NCI-H1092 treated with DMSO at 0.1 percent for 48 hours (cell line): ENCODE measurements at places on chromosomes 5 and 9.

DNA sequence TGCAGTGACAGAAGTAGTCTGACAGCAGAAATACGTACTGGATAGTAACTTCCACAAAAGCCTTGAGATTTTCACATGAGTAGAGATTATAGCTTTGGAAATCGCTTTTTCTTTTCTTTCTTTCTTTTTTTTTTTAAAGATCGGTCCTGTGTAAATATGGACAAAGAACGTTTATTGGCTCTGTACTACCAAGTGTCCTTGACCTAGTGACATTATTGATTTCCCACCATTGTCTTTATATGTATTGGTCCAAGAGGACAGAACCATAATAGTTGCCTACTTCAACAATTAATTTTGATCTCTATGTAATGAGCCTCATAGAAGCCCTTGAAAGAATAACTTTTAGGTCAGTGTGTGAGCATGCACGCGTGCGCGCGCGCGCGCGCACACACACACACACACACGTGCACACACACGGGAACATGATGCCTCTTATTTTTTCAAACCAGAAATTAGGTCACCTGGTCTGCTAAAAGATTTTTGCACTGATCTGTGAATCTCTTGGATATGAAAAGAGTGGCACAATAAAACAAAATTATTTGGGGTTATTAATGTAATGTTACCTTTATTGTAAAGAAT is 516.8 kb downstream of the PSAT1 start:
- no peak for DNase-seq

GRCh38 chr5:124061663-124062062 is 549.7 kb downstream of the CSNK1G3 start:
- DNase-seq, result peak; percentile 97

GRCh38 chr9:135297456-135298075 is 182.0 kb upstream of the PPP1R26 start:
- DNase-seq, result no peak

GRCh38 chr5:68884883-68885282 is 208.9 kb upstream of the SLC30A5 start:
- no peak for DNase-seq

GRCh38 chr5:168104350-168104749 is 187.1 kb upstream of the WWC1 start:
- no peak for DNase-seq

- DNase-seq, result peak; percentile 81
These were observed 330.4 kb upstream of the KLF4 start for GRCh38 chr9:107819772-107820565.

DNA sequence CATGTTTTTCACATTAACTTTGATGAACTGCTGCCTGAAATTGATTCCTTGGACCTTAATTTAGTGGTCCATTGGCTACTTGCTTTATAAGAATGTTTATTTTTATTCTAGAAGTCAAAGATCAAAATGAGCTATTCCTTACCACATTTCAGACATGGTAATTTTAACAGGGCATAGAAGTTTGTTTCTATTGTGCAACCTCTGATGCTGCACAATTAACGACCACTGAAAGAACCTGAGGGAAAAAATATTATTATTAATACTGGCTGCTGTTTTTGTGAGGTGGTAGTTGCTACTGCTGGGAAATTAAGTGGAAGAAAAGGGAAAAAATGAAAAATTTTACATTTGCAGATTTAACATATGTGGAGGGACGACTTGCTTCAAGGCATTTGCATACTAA is 37.9 kb upstream of the RAB3C start:
- no peak for DNase-seq

- DNase-seq, result no peak
These were observed 227.0 kb downstream of the ENC1 start for GRCh38 chr5:74413403-74414048.

DNA sequence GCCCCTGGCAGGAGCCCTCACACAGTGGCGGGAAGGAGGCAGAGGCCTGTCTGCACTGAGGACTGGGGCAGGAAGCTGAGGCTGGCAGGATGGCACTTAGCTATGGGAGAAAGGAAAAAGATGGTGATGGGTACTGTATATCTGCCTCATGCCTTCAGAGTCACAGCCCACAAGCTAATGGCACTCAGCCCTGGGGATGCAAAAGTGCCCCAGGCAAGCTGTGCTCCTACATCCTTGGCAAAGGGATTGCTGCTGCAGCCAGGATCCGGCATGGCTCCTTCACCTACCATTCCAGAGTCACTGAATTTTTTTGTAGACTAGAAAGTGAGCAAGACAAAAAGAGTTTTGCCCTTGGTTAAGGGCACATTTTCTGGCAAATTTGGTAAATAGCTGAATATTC is 8.7 kb downstream of the ACSL6 start:
- DNase-seq, result no peak

GRCh38 chr5:51201024-51201423 is 182.2 kb upstream of the ISL1 start:
- no peak for DNase-seq

DNA sequence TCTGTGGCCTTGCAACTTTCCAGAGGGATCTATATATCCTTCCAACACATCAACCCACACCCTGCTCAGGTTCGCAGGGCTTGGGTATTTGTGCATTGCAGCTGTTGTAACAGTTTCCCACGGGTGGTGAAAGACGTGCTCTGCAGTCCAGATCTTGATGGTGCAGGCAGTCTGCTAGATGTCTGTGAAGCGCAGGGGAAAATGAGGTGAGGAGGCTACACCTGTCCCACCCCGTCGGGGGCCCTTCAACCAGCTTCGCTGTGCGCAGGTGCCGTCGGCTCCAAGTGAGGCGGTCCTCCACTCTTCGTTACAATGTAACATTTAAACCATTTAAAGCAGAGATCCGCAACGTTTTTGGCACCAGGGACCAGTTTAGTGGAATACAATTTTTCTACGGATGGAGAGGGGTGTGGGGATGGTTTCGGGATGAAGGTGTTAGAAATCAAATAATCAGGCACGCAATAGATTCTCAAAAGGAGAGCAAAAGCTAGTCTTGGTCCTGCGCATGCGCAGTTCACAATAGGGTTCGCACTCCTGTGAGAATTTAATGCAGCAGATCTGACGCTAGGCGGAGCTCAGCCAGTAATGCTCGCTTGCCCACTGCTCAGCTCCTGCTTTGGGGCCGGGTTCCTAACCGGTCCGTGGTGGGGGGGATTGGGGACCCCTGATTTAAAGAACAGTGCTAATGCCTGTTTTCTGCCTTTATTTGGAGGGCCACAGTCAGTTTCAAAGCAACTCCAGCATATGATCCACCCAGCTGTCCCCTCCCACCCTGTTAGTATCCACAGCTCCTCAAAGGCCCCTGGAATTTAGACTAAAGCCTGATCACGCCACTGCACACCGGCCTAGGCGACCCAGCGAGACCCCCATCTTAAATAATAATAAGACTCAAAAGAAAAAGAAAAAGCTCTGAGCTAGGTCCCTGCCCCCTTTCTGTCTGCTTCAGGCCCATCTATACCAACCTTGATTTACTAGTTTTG is 97.1 kb upstream of the SELENOP start:
- peak; percentile 92 for DNase-seq

DNA sequence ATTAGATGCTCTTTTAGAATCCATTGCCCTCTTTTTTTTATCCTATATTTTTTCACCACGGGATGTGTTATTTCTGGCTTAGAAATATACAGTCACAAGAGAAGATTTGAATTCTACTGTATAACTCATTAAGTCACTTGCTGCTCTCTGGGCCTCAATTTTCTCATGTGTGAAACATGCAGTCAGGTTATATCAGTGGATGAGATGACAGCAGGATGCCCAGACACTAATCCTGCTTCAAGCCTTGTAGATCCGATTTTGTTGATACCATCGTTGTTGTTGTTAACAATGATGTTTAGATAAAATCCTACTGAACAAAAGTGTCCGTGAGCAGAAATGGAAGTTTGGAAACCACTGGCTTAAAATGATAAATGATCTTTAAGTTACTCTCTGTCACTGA is 421.9 kb upstream of the DMAC1 start:
- no peak for DNase-seq

GRCh38 chr5:169265888-169266287 is 35.1 kb downstream of the SLIT3 start:
- DNase-seq, result no peak

- no peak for DNase-seq
These were observed 28.0 kb upstream of the DMRT3 start for GRCh38 chr9:948497-948896.

- no peak for DNase-seq
These were observed 17.6 kb upstream of the UBE2D2 start for GRCh38 chr5:139543423-139543991.

DNA sequence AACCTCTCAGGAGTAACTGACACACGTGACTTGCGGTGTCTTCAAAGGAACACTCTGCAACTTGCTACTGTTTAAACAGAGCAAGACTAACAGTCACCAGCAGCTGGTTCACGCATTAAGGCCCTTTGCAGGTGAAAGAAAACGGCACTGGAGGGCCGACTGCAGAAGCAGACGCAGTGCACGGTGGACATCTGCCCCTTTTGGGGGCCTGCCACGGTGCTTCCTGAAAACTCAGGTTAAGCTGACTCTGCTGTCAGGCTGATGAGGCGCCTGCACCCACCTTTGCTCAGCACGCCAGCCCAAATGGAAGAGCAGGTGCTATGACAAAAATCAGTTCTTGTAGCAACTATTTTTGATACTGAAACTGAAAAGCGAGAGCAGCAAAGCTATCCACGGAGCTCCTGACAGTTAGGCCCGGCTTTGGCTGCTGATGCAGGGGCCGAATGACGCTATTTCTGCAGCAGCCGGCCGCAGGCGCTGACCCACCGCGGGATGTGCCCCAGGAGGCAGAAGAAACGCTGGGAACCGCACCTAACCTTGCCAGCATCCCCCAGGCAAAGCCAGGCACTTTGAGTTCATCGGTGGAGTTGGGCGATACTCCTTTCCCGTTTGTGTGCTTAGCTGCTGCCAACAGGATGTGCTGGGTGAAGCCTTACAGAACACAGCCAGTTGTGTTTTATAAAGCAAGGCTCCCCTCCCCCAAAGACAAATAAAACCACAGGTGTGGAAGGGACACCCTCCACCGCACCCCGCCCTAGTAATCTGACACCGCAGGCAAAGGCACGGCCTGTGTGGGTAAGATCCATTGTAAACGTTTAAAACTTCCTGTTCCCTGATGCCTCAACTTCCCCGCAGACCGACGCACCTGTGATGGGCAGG is 21.1 kb upstream of the TERT start:
- DNase-seq, result peak; percentile 94

- DNase-seq, result no peak
These were observed 75.6 kb downstream of the DMRT2 start for GRCh38 chr9:1125741-1126140.

DNA sequence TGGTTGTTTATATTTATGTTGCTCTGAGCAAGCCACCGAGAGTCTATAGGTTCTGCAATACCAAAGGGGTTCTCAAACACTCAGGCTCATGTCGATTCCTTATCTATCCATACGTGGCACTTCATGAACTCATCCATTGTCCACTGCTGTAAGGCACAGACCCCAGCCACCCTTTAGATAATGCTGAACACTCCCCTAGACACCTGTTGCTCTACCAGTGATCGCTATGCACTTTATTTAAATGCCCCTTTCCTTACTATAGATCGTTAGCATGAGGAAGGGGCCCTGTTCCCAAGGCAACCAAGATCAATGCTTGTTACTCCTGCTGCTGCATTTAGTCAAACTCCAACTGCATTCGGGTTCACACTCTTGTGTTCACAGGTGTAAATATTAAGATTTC is 171.9 kb downstream of the PAM start:
- no peak for DNase-seq

- no peak for DNase-seq
These were observed 37.8 kb upstream of the ATP6V1G1 start for GRCh38 chr9:114549697-114550330.
